ENCODE measurements at places on chromosomes 2 and 18. TPM values are rescaled to one million over a fixed set of nuclear protein-coding genes. Genes with fewer than 3 reads are reported as not detected.

PLCD4 gene
- total RNA-seq = not detected

MAP4K4 gene
- 45.6 TPM for total RNA-seq

SNTG2 gene
- 2.1 TPM for total RNA-seq

CRYGD gene
- 5.5 TPM for total RNA-seq

FSHR gene
- not detected for total RNA-seq

GPR45 gene
- total RNA-seq = not detected

ABCG8 gene
- total RNA-seq = not detected

SP9 gene
- 0.15 TPM for total RNA-seq

HOXD4 gene
- not detected for total RNA-seq

SPP2 gene
- not detected for total RNA-seq

STK39 gene
- total RNA-seq = 20.8 TPM

FAM161A gene
- 7.8 TPM for total RNA-seq

DOK6 gene
- 2.5 TPM for total RNA-seq

CRACDL gene
- total RNA-seq = 0.24 TPM

PLGLB1 gene
- 0.33 TPM for total RNA-seq

CYTIP gene
- total RNA-seq = not detected

ALPP gene
- 0.15 TPM for total RNA-seq

SERPINB4 gene
- total RNA-seq = not detected

All from H7 (cell line).